ENCODE measurements at places on chromosomes 13 and 19.

GRCh38 chr13:114130837-114131582, 1.4 kb downstream of the RASA3 start:
- DNase-seq = no peak

- DNase-seq = no peak
Measured at GRCh38 chr13:43150369-43151207, 127.2 kb downstream of the DNAJC15 start.

DNA sequence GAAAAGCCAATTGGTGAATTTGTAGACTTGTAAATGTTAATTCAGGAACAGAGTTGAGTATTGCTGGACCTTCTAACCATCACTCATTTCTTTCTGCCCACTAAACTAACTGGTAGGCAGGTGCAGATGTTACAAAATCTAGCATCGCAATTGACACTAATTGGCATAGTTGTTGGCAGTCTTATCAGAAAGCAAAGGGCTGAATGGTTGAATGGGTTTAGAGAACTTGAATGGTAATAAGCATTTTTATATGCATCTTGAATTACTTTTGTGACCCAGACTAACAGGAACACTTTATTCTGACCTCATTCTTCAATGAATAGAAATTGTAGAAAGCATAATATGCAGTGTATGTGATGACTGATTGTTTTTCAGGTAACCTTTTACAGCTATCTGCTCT, 189.1 kb downstream of the GGACT start:
- no peak for DNase-seq

DNA sequence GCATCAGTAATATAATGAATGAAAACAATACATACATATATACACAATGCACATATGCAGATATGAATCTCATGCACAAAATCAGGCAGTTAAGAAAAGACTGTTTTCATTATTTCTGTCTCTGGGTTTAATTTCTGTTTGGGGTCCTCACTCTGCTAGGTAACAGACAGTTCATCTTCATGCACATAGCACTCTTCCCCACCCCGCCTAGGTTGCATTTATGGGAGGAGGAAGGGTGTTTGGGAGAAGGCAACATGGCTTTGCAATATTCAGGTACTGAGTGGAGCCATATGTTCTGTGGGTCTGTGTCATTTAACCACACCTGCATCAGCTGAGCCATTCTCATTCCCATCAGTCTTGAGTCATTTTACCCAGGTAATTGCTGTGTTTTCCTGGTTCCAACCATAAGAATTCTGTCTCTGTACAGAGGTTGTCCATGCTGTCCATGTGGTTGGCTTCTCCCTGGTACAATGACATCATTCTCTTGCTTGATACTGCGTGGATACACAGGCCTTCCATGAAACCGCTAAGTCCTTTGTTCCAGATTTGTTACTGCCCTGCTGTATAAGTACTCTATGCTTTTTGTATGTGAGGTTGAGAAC, 45.3 kb downstream of the RFC3 start:
- DNase-seq = no peak
